Endodermal cell (in vitro differentiated cells): ENCODE measurements at places on chromosomes 5 and 9.

GRCh38 chr5:84327591-84327990 lies 57.1 kb downstream of the EDIL3 start:
- no peak for DNase-seq

GRCh38 chr9:87547671-87548081 lies 50.0 kb downstream of the DAPK1 start:
- DNase-seq, result no peak

DNA sequence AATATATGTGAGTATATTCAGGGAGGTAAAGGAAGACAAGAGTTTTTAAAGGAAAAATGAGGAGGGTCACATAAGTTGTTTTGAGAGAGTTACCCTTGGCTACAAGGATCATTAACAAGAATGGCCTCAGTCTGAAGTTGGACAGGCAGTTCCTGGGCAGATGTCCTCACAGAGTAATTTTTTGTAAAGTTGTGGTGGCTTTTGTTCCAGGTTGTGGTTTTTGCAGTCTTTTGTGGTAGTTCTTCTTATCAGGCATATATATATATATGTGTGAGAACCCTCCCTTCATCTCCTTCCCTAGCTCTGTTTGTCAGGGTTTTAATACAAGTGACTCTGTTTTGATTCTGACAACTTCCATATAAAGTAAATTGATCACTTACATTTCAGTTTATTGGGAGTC lies 60.0 kb downstream of the CSNK1G3 start:
- no peak for DNase-seq

- peak; percentile 71 for DNase-seq
Measured at GRCh38 chr5:138339091-138339456, 1.0 kb downstream of the FAM53C start.

GRCh38 chr5:142861011-142861410 lies 90.8 kb downstream of the ARHGAP26 start:
- no peak for DNase-seq

DNA sequence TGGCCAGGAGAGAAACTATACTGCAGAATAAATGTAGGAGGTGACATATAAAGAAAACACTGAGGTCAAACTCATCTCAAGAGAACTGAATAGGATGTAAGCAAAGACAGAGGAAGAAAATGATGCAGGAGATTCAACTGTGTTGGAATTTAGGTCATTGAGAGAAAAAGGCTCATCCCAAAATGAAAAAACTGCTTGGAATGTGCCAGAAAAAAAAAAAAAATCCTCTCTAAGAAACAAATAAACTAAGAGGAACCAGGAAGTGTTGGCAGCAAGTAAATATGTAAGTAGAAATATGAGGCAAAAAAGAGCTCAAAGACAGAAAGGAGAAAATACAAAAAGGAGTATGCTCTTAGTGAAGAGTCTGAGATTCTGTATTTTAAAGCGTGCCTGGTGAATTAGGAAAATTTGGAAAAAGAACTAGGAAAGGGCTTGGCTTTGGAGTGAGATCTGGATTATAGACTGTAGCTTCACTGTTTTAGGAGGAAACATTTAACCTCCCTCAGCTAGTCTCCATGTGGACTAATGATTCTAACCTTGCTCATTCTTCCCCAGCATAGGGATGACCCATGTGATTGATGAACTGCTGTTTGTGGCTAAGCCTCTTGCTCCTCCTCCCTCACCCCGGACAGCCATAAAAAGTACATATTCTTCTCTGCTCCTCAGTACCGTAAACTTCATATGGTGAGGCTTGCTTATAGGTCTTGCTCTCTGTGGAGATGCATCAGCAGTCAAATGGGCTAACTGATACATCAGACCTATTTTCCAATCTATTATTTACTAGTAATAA lies 185.6 kb upstream of the POU5F2 start:
- no peak for DNase-seq

- DNase-seq, result no peak
Measured at GRCh38 chr9:21174671-21175070, 8.2 kb upstream of the IFNA21 start.

- DNase-seq, result no peak
Measured at GRCh38 chr5:153511622-153512021, 21.2 kb downstream of the GRIA1 start.

GRCh38 chr5:179313849-179314521 lies 31.3 kb downstream of the ADAMTS2 start:
- DNase-seq, result no peak

- no peak for DNase-seq
Measured at GRCh38 chr5:80288177-80288576, 31.6 kb upstream of the SPZ1 start.

DNA sequence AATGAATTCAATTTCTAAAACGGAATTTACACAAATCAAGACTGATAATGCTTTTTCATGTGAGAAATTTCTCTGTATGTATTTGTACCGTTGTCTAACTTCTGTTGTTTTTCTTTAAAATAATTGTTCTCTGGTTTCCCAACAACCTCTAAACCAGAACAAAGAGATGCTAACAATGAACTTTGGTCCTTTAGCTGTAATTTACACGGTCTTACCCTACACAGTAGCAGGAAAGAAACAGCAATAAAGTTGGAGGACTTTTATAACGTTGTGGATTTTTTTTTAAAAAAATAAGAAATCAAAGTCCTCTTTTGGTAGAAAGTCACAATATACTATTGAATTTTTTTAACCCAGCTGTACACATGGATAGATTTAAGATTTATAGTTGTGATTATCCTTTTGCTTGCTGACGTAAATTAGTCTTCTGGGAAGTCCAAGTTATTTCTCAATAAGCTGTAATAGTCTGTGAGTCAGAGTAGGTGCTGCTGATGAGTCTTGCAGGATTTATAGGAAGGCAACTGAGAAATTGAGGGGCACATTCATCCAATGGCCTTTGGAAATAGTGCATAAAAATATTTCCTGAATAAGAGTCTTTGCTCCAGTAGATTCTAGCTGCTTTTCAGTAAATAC lies 76.8 kb upstream of the PCSK1 start:
- no peak for DNase-seq
